Kidney epithelial cell (primary cell): ENCODE measurements at places on chromosomes 11 and 22. TPM values are rescaled to one million over a fixed set of nuclear protein-coding genes. Genes with fewer than 3 reads are reported as not detected.

FIBIN gene
- total RNA-seq: 0.89 and 1.3 TPM in 2 replicates

MS4A15 gene
- total RNA-seq: not detected in 2 replicates

TMEM191C gene
- total RNA-seq: 4.8 and 6.7 TPM in 2 replicates

MMP8 gene
- not detected in 2 replicates for total RNA-seq

TNNT3 gene
- total RNA-seq: not detected in 2 replicates

WT1 gene
- total RNA-seq: 8.5 and 12.3 TPM in 2 replicates

DNA sequence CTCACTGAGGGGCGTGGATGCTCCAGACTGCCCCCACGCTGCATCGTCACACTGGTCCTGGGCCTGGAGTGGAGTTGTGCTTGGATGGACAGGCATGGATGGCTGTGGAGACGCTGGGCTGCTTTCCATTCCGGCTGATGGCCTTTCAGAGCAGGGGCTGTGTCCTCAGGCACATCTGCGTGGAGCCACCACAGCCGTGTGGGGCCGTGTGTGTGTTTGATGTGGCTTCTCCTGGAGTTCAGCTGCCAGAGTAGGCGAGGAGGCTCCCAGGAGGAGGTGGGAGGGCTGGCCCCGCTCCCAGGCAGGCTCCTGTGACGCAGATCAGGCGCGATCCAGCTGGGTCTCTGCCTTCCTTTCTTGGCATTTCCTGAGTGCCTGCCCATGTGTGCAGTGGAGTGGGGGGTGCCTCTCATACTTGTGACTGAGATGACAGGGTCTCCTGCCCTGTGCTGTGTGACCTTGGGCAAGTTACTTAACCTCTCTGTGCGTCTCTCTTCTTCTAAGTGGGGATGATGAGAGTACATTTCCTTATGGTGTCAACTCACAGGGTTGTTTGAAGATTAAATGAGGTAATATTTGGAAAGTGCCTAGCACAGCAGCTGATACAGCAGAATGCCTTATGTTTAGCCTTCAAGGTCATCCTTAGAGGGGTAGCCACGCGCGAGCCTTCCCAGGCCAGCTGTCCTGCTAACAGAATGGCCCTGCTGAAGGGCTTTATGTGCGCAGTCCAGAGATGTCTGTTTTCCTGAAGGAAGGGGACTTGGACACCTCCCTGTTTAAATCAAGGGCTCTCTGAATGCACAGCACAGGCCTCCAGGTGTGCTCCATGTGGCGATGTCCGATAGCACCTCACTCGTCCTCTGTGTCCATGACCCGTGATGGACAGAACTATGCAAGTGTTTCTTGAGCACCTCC, 33.5 kb downstream of the GLB1L2 start:
- DNase-seq: no peak

DNA sequence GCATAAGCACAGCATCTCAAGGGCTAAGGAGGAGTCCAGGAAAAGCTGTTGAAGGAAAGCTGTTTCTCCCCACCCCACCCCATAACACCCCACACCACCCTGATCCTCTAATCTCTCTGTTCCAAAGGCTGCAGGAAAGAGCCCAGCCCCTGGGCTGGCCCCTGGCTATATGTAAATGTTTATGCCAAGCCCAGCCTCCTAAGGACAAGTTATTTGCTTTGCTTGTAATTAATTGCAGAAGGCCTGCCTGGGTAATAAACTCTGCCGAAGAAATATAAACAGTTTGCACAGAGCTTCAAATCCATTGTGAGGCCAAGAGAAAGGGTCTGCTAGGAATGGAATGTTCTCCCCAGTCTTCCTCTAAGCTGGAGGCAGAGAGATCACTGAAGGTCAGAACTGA, 21.2 kb downstream of the ARRB1 start:
- DNase-seq: no peak

GRCh38 chr11:64246871-64247728, at the start of gene PPP1R14B:
TSS of gene PPP1R14B (minus strand) at chr11:64246943. CDS start at chr11:64246673, 270 bp downstream.
- no peak for DNase-seq

DNA sequence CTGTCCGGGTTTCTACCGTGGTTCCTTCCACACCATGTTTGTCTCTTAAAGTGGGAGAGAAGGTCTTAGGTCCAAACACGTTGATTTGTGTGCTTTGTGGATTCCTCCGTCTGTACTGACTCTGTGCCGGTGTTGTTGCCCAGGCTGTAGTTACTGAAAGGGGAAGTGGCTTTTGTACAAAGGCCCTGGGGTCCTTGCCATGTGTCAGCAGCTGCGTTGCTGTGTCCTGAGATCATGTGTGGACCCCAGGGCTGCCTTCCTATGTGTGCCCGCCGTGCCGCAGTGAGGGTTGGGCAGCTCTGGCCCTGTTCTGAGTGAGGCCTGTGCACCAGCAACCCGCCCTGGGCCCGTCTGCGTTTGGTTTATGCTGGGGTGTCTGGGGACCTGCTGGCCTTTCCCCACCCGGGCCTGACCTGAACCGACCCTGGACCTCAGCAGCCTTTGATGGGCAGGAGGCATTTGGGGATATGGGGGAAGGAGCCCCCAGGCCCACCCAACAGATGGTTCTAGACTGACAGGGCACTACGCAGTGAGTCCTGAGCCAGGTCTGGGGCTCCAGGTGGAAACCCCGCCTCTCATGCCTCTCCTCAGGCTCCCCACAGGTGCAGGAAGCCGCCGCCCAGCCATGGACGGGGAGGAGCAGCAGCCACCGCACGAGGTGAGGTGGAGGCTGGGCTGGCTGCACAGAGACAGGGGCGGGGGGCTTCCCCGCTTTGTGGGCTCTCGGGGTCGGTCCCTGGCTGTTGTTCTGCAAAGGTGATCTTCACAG, 6.9 kb downstream of the TRABD start:
- DNase-seq: no peak

DNA sequence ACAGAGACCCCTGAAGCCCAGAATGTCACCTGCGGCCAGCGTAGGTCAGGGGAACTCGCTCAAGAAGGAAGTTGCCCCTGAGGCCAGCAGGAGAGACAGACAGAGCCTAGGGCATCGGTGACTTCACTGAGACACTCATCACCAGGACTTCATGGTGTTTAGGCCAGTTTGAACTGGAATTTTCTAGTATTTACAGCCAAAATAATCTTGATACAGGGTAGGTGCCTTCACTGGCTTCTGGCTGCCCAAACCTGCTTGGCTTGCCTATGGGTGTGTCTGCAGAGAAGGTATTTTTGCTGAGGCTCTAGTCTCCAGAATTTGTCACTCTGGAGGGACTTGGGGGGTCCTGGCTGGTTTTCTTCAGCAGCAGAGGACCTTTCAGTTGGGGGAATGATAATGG, 86.6 kb downstream of the FBXO7 start:
- no peak for DNase-seq

DNA sequence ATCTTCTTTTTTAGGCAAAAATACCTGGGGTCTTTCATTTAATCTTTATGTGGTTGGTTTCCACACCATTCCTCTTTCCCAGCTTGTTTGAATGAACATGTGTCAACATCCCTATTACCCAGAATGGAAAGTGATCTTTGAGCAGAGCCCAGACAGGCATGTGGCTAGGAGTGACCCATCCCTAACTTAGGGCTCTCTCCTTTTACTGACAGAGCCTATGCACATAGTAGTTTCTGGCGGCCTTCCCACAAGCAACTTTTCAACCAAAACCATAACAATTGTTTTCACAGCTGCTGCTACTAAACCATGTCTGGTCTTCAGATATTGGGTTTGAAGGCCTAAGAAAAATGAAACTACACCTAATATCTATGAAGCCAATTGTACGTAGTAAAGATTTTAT, 107.5 kb downstream of the TENM4 start:
- no peak for DNase-seq

- no peak for DNase-seq
Observed at GRCh38 chr22:48207919-48208535, 1445.6 kb downstream of the TBC1D22A start.

DNA sequence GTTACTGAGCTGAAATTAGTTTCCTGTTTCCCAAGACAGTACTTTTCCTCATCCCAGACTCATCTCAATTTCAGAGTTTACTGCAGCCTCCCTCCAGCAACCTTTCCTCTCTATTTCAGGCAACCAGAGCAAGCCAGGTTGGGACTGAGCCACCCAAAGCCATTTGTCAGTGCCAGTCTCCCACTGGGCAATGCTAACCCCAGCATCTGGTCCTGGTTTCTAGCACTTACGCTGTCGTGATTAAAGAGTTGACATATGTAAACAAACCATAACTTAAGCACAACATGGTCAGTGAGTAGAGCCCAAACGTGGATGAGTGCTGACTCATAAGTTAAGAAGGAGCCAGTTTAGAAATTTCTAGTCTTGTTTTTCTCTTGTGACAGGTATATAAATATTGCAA, 119.6 kb upstream of the BLID start:
- DNase-seq: no peak

DNA sequence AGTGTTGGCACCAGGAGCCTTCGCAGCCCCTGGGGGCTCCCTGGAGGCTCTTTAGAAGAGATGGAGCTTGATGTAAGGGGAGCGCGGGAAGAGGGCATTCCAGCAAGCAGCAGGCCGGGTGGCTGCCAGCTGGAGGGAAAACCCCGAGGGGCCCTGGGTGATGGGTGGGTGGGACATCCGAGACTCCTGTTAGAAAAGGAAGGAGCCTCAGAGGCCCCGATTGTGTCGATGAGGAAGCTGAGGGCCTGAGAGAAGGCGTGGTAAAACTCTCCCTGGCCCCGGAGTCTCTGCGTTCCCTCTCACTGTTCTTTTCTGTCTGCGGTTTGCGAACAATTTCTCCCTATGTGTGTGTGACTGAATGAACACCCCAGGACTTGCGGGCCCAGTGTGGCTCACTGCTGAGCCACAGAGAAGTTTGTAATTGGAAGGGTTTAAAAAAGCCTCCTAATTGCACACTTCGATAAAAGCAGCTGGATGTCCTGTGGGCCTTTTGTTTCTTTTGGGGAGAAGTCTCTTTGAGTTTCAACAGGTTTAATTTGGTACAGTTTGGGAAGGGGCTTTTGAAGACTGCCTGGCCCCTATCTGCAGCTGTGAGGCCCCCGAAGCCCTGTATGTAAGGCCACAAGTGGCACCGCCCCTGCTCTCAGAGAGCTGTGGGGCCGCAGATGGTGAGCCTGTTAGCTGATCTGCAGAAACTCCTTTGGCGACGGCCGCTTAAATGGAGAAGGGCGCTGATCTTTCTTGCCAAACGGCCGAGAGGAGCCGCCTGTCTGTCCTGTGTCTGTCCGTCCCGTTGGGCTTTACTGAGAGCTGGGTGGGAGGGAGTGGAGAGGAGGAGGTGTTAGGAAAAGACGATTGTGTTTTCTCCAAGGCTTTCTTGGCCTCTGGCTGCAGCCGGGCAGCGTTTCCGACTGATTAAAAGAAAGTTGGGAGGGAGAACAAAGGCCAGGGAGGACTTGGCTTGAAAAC, 2.0 kb downstream of the FBLN1 start:
- DNase-seq: no peak

DNA sequence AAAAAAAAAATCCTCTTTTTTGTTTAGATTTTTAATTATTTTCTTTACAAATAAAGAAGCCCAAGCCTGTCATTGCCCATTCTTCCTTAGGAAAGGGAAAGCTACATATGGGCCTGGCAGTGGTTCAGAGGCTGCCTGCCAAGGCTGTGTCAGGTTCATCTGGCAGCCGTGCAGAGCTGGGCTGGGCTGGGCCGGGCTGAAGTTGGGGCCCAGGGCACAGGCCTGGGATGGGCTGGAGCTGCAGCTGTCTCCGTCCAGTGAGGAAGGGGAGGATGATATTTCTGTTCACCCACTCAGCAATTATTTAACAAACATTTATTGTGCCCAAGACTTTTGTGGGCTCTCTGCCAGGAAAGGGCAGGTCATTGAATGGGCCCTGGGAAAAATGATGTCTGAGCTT, 4.6 kb downstream of the PRR5L start:
- DNase-seq: no peak

DNA sequence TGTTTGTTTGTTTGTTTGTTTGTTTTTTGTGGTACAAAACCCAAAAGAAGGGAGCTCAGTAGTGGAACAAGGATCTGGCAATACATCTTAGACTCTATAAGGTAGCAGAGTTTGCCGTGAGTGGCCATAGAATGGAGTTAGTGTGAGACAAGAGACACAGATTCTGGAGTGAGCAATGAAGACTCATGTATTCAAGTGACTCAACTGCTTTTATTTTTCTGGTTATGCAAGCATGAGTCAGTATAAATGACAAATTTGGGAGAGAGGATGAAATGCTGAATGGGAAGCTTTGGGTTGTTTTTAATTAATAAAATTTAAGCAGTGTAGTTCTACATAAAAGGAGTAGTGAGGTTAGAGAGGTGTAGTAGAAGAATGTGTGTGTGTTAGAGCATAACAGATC, 143.6 kb upstream of the ANO5 start:
- DNase-seq: no peak

DNA sequence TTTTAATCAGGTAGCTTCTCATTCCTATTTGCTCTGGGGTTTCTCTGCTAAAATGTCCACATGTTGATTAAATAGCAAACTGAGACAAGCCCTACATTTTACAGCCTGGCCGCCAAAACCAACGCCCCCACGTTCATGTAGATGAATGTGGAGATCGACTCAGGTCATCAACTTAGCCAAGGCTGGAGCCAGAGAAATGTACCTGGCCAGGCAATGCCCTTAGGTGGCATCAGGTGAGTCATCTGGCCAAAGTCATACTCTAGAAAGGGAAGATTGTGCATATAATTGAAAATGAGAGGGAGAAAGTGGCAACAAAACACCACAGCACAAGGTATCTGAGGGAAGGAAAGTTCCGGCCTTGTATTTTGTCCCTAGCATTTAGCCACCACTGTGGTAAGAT, 37.1 kb upstream of the CCDC89 start:
- DNase-seq: no peak

- DNase-seq: no peak
Observed at GRCh38 chr11:105700271-105700670, 90.4 kb downstream of the GRIA4 start.

GRCh38 chr11:130819625-130820024, 96.7 kb downstream of the SNX19 start:
- DNase-seq: no peak

DNA sequence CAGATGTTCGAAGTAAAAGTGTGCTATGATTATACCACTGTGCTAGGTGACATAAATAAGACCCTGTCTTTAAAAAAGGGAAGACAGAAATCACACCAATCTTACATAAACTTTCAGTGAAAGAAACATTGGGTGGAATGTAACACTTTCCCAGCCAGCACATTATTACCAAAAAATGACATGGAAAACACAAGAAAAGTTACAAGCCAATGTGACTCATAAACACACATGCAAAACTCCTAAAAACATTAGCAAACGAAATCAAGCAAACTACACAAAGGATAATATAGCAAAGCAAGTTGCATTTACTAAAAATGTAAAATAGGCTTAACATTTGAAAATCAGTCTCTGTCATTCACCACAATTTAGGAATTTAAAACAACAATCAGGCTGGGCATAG, 47.0 kb downstream of the SBF2 start:
- DNase-seq: no peak

- no peak for DNase-seq
Observed at GRCh38 chr22:46371623-46372226, 36.2 kb downstream of the TRMU start.
